ENCODE measurements at places on chromosomes 4 and X. TPM values are rescaled to one million over a fixed set of nuclear protein-coding genes. Genes with fewer than 3 reads are reported as not detected.

GRCh38 chrX:132107291-132107690 is 20.5 kb downstream of the FRMD7 start:
- H3K36me3 ChIP-seq: no peaks in the 10 kb centered on the region
- H3K4me1 ChIP-seq: no peaks in the 10 kb centered on the region
- no peak overlapping the region for H3K4me3 ChIP-seq
- no peak overlapping the region for H3K27ac ChIP-seq

Gene RASGEF1B
- 8.1 TPM for total RNA-seq

DNA sequence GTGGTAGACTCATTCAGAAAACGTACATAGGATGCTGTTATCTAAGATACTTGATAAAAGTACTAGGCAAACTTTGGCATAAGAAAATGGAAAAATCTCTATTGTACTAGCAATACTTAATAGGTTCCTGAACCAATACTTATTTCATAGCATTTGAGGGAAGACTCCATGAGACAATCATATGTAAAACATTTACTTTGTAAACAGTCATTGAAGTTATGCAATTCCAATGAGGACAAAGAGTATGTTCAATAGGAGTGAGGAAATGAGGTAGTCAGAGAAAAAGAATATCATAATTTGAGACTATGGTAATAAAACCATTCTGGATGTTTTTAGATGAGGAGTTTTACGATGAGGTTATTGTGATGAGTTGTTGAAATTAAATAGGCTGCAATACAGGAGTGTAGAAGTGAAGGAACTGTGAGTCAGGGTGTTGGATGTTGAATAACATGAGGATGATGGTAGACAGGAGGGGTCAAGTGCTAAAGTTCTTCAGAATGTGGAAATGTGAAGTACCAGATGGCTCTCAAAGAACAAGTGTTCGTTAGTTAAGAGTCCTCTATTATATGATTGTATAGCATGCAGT is 397.9 kb downstream of the PPP3CA start:
- no peak for DNase-seq
- peaks cover 5% of the 10 kb centered on the region for H3K4me1 ChIP-seq
- H3K36me3 ChIP-seq: no peaks in the 10 kb centered on the region

GRCh38 chrX:25049357-25049756 is 33.6 kb upstream of the ARX start:
- no peaks in the 10 kb centered on the region for H3K27me3 ChIP-seq
- H3K27ac ChIP-seq: peak overlapping the region; percentile 78
- no peak overlapping the region for H3K4me3 ChIP-seq
- DNase-seq: peak; percentile 93
- peaks cover 68% of the 10 kb centered on the region for H3K4me1 ChIP-seq

Gene FGB
- not detected for total RNA-seq

DNA sequence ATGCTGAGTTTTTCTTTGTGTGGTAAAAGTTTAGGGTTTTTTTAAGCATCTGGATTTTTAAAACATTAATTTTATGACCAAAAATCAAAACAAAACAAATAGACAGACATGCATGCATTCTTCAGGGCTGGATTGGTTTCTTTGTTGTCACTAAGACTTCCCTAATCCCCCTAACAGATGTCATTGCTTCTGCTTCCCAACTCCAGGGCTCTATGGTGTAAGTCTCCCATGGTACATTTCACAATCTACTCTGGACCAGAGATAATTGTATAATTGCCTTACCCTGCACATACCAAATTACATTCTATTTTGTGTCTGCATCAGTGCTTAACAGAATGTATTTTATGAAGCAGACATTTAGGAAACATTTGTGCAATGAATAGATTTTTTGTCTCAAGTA is 529.1 kb upstream of the SMIM31 start:
- H3K27ac ChIP-seq: no peak overlapping the region
- peak; percentile 89 for DNase-seq

DNA sequence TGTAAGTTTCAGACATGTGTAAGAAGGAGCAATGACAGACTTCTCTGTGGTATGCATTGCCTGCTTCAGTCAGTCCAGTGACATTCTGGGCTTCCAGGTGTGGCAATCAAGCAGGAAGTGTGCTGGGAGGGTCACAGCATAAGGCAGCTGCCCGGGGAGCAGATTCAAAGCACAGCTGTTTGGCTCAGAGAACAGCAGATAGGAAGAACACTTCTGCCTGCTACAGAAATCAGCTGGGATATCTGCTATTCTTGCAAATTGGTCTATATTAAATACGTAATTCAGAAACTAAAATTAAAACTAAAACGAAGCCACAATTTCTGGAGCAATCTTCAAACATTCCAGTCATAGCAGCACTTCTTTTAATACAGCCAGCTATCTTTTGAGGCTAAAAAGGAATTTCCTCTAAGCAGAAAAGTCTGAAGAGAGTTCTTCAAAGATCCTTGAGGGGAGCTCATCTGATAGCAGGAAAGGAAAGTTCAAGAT is 47.5 kb upstream of the GALNT7 start:
- H3K36me3 ChIP-seq: no peaks in the 10 kb centered on the region
- no peaks in the 10 kb centered on the region for H3K27me3 ChIP-seq
- H3K4me1 ChIP-seq: peaks cover 9% of the 10 kb centered on the region
- no peak for DNase-seq
- H3K4me3 ChIP-seq: no peak overlapping the region

- H3K27me3 ChIP-seq: no peaks in the 10 kb centered on the region
- H3K36me3 ChIP-seq: no peaks in the 10 kb centered on the region
- no peak overlapping the region for H3K27ac ChIP-seq
- no peaks in the 10 kb centered on the region for H3K4me1 ChIP-seq
Observed at GRCh38 chr4:174396599-174397110, 112.9 kb downstream of the CEP44 start.

Gene CYTL1
- total RNA-seq: 7.5 TPM

GRCh38 chrX:10172877-10173276 is 16.1 kb downstream of the CLCN4 start:
- H3K4me3 ChIP-seq: no peak overlapping the region
- peaks cover 5% of the 10 kb centered on the region for H3K4me1 ChIP-seq
- no peaks in the 10 kb centered on the region for H3K27me3 ChIP-seq
- DNase-seq: peak; percentile 22
- no peaks in the 10 kb centered on the region for H3K36me3 ChIP-seq

- H3K27me3 ChIP-seq: no peaks in the 10 kb centered on the region
- no peaks in the 10 kb centered on the region for H3K4me1 ChIP-seq
- H3K4me3 ChIP-seq: no peak overlapping the region
Observed at GRCh38 chrX:46236411-46236810, 308.8 kb downstream of the ZNF674 start.

Gene UGT2A1
- total RNA-seq: not detected

DNA sequence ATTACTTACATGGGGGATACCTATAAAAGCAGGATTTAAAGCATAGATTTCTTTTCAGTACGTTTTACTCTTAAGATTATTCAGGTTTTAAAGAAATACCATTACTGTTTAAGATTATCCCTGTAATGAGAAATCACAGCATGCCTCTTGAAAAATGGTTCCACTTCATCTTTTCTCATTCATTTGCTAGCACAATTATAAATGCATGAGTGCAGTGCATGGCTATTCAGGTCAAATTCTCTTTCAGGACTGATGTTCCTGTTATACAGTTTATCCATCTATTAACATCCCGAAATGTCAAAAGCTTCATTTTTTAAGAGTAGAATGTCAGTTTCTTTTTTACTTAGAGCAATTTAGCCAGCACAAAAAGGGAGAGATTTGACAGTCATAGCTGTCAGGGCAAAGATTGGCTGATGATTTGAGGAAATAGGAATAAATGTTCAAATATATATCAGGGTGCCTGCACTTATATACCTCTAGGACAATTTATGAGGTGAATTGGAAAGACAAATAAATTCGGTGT is 135.2 kb downstream of the ADGRL3 start:
- H3K36me3 ChIP-seq: no peaks in the 10 kb centered on the region
- H3K4me1 ChIP-seq: no peaks in the 10 kb centered on the region
- H3K27me3 ChIP-seq: no peaks in the 10 kb centered on the region

DNA sequence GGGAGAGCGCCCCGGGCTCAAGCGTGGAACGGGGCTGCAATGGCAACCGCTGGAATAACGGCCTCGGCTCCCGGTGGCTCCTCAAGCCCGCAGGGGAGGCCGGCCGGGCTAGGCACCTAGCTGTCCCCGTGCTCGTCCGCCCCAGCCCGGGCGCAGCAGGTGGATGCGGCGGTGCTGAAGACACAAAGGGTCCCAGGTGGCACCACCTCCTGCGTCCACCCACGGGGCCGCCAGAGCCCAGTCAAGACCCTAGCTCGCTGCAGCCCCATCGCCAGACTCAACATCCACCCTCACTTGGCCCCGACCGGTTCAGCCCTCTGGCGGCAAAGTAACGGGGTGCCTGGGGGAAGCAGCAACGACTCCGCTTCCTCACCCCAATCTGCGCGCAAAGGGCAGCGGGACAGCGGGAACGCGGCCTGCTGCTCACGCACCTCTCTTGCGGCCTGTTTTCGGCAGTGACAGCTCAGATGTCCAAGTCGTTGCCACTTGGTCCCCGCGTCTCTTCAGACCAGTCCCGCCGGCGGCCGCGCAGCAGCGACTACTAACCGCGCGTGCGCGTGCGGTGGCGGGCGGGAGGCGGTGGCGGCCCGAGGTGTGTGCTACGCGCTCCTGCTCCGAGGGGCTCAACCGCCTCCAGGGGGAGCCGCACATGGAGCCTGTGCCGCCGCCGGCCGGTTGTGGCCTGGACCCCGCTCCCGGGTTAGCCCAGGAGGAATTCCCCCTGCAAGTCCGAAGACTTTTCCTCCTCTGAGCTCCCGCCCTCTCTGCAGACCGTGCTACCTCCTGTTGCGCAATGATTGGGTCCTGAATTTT is at the start of gene CLGN:
CLGN (minus strand) TSS at position 543 of the 813 bp plus-strand sequence. CDS start 14,570 bp downstream, outside the sequence.
- H3K27ac ChIP-seq: peak within 1 kb of the TSS; percentile 29
- no peaks in the 10 kb centered on the region for H3K27me3 ChIP-seq
- DNase-seq: peak; percentile 87
- H3K36me3 ChIP-seq: no peaks in the 10 kb centered on the region
- no peaks in the 10 kb centered on the region for H3K4me1 ChIP-seq

Gene PPEF2
- not detected for total RNA-seq

DNA sequence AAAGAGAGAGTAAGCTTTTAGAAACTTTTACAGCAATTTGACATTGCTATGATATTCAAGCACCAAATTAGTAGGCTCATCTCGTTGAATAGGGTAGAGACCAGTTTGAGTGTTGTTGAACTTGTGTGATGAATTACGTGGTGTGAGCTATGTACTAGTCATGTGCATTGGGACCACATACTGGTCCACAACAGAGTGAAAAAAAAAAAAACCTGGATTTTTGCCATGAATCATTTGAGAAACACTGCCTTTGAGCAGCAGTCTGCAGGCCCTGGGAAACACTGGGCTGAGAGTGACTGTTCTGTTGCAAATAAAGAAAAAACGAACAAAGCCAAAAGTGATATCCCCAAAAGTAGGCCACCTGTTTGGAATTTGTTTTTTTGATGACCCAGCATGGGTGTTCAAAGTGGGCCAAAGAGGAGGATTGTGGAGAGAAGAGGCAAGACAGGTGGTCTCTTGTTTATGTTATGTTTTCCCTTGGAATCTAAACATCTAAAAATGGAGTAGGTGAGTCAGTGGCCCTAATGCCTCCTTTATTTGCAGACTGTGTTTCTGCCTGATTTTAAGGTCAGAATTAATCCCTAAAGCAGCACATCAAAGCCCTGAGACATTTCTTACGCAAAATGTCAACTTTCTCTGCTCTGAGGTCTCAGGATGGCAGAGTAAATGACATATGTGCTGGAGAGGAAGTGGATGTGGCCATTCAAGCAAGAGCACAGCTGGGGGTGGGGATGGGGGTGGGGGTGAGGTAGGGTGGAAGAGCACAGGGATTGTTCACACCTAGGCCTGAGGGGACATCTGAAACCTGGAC is 33.5 kb downstream of the TAF7L start:
- H3K27ac ChIP-seq: no peak overlapping the region
- no peaks in the 10 kb centered on the region for H3K36me3 ChIP-seq
- no peak overlapping the region for H3K4me3 ChIP-seq
- no peak for DNase-seq
- no peaks in the 10 kb centered on the region for H3K27me3 ChIP-seq

GRCh38 chrX:133654811-133655210 is 239.5 kb upstream of the GPC4 start:
- no peaks in the 10 kb centered on the region for H3K36me3 ChIP-seq
- no peak overlapping the region for H3K4me3 ChIP-seq
- DNase-seq: no peak
- H3K27me3 ChIP-seq: no peaks in the 10 kb centered on the region
- H3K4me1 ChIP-seq: no peaks in the 10 kb centered on the region

- no peak overlapping the region for H3K27ac ChIP-seq
- DNase-seq: no peak
- H3K27me3 ChIP-seq: no peaks in the 10 kb centered on the region
Observed at GRCh38 chrX:43527801-43528200, 128.3 kb upstream of the MAOA start.

Gene MND1
- total RNA-seq: 46.8 TPM

- H3K4me3 ChIP-seq: no peak overlapping the region
- no peaks in the 10 kb centered on the region for H3K4me1 ChIP-seq
- H3K27ac ChIP-seq: no peak overlapping the region
Observed at GRCh38 chr4:136025540-136025939, 1506.8 kb downstream of the PCDH18 start.

GRCh38 chrX:9913146-9913433 is 54.1 kb upstream of the CLDN34 start:
- no peak overlapping the region for H3K27ac ChIP-seq
- H3K36me3 ChIP-seq: no peaks in the 10 kb centered on the region
- DNase-seq: no peak

DNA sequence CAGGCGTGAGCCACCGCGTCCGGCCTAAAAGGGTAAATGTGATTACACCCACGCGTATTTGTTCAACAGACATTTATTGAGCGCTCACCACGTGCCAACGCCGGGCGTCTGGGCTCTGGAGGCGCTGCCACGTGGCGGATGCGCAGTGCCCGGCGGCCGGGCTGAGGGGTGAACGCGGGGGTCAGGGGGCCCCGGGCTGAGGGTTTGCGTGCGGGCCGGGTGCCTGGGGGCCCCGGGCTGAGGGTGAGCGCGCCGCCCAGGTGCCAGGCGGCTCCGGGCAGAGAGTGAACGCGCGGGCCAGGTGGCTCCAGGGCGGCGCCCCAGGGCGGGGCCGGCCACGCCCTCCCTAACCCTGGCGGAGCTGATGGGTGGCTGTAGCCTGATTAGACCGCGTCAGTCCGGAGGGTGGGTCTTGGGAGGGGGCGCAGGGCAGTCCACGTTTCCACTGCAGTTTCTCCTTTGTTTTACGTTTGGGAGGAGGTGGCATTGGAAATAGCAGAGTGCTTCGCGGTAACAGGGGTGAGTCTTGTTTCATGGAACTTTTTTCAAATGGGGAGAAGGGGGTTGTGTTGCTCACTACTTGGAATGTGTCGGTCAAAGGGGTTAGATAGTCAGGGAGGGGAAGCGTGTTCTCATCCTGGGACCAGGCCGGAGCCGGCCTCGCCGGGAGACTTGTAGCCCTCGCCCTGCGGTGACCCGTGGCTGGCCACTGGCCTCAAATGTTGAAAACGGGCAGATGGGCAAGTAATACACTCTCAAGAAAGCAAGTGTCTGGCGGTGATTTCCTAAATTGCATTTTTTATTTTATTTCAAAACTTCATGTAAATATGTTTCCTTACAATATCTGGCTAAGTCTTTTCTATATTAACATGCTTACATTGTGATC is at the start of gene ZFP42:
ZFP42 (plus strand) TSS at position 450 of the 886 bp plus-strand sequence. CDS start 7,037 bp downstream, outside the sequence.
- H3K36me3 ChIP-seq: no peaks in the 10 kb centered on the region
- H3K4me1 ChIP-seq: no peaks in the 10 kb centered on the region
- H3K27me3 ChIP-seq: no peaks in the 10 kb centered on the region
- H3K27ac ChIP-seq: no peak within 1 kb of the TSS
- no peak for DNase-seq

Measured in A673 (cell line).